Neural crest cell (in vitro differentiated cells): ENCODE measurements at places on chromosomes 7 and 10.

GRCh38 chr10:101229266-101230182, at the start of gene LBX1:
TSS of gene LBX1 (minus strand) at chr10:101229463. CDS start at chr10:101228815, 648 bp downstream.
- no peak for DNase-seq

- DNase-seq: no peak
Measured at GRCh38 chr10:49625411-49625810, 11.6 kb downstream of the CHAT start.

- no peak for DNase-seq
Measured at GRCh38 chr10:47378606-47379444, 5.3 kb downstream of the ZNF488 start.

DNA sequence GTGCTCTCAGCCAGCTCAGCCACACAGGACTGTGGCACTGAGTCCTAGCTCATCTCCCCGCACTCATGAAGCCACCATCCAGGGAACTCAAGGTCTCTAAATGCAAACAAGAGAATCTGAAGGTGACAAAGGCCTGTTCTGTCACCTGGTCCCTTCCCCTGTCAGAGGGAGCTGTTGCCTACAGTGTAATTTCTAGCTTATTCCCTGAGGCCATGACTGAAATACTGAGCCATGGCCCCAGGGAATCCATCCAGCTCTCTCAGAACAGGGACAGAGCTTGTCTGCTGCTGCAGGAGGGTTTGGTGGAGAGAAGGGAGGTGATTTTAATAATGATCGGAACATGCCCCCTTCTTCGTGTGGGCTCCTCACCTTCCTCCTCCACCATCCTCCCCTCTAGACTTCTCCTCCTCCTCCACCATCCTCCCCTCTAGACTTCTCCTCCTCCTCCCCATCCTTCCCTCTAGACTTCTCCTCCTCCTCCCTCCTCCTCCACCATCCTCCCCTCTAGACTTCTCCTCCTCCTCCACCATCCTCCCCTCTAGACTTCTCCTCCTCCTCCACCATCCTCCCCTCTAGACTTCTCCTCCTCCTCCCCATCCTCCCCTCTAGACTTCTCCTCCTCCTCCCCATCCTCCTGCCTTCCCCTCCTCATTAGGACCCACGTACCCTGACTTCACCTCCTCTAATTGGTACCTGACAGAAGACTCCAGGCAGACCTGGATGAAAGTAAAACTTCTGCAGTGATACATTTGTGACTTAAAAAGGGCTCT, 338.0 kb upstream of the MKI67 start:
- peak; percentile 47 for DNase-seq

GRCh38 chr10:1569208-1569607, 168.1 kb downstream of the ADARB2 start:
- no peak for DNase-seq

GRCh38 chr7:101243646-101244374, 1.1 kb downstream of the FIS1 start:
- DNase-seq: no peak

DNA sequence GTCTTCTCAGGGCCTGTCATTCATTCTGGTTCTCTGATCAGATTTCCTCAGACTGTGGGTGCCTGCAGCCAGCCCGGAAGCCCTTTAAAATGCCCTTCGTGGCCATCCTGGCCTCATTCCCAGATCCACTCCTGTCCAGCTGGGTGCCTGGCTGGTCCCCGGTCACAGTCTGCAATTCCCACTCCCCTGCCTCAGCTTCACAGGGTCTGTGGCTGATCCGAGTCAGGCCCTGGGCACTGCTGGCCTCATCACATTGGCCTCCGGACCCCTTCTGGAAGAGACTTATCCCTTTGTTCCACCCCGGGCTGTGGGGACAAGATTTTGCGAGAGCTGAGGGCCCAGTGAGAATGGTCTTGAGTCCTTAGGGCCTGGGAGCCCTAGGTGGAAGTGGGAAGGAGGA, 12.1 kb downstream of the DOCK1 start:
- DNase-seq: no peak

- DNase-seq: no peak
Measured at GRCh38 chr10:31037749-31038148, 6.1 kb upstream of the ZNF438 start.
